ENCODE measurements at places on chromosomes 16 and 17.

- DNase-seq, result peak; percentile 61
These were observed at the start of gene TBKBP1 for GRCh38 chr17:47693731-47694580. Gene TBKBP1 (plus strand): TSS chr17:47694161. CDS start chr17:47696113, 1,952 bp downstream.

- no peak for DNase-seq
These were observed 111.9 kb upstream of the TNRC6C start for GRCh38 chr17:77846531-77847085.

DNA sequence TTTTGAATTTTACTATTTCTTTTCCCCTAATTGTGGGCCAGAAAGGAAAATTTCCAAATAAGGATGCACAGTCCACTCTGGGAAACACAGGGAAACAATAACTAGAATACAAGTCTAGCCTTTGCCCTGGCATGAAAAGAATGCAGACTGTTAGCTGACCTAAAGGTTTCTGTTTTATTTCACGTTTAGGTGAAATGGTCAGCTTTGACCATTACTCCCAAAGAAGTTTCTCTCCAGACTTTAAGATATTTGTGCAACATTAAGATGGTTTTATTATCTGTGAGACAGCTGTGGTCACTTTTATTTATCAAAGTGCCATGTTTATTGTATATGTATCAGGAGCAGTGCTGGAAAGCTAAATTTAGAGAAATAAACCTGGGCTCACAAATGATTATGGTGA, 163.9 kb downstream of the SPECC1 start:
- no peak for DNase-seq

GRCh38 chr17:6724009-6724408, 10.8 kb upstream of the SLC13A5 start:
- no peak for DNase-seq

GRCh38 chr17:8785547-8786413, 13.4 kb downstream of the MFSD6L start:
- peak; percentile 36 for DNase-seq

DNA sequence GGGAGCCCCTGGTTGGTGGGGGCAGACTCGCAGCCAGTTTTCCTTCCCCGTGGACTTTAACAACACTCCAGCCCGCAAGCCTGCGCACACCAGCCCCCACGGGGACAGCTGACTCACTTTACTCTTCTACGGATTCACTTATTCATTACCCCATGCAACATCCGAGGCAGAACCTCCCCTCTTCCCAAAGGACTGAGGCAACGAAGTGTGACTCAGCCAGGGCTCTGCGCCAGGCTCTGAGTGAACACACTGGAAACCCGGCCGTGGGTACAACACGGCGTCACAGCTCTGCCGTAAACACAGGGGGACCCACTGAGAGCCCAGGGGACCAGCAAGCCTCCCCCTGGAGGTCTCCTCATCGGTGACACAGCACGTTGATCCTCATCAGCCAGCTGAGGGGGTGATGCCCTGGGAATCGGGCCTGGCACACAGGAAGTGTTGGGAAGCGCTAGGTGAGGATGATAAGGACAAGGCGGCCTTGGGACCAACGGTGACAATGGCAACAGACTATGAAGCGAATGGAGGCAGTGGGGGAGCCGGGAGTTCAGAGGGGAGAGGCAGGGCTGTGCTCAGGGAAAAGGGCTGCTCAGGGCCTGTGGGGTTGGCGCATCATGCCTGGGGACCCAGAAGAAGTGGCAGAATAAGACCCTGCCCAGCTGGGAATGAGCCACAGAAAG, 14.6 kb downstream of the COTL1 start:
- DNase-seq, result no peak

DNA sequence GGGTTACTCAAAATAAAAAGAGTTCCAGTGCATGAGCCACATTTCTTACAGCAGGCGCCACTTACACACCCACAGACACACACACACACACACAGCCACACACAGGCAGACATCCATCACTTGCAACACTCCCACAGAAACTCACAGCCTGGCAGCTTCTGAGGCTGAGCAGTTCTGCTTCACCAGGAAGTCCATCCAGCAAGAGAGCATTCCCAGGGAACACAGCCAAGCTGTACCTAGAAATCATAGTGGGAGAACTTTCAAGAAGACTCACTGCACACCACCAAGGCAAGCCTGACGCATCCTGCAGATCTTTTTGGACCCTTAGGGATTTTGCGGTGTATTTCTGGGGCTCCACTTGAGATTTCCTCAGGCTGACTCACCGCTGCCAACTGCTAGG, 140.9 kb upstream of the WSB1 start:
- DNase-seq, result no peak

DNA sequence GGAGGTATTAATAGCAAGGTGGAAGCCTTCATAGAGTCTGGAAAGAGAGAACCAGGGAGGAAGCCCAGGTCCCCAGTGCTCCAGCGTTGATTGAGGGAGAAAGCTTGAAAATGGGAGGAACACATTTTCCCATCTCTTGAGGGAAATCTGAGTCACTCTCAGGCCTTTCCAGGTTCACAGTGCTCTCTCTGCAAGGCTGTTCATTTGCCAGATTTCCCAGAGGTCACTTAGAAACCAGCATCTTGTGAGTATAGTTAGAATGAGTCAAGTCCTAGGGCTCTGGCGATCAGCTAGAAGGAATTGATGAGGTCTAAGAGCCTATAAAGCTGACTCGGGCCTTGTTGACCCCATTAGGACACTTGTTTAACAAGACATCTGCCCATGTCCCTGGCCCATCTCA, 17.7 kb upstream of the ZNF594 start:
- DNase-seq, result no peak

- DNase-seq, result no peak
These were observed 6.0 kb upstream of the ATP1B2 start for GRCh38 chr17:7644775-7645174.

- DNase-seq, result no peak
These were observed 316.1 kb downstream of the PHKB start for GRCh38 chr16:47777220-47777619.

- no peak for DNase-seq
These were observed 16.5 kb downstream of the ANKRD11 start for GRCh38 chr16:89473791-89474414.

DNA sequence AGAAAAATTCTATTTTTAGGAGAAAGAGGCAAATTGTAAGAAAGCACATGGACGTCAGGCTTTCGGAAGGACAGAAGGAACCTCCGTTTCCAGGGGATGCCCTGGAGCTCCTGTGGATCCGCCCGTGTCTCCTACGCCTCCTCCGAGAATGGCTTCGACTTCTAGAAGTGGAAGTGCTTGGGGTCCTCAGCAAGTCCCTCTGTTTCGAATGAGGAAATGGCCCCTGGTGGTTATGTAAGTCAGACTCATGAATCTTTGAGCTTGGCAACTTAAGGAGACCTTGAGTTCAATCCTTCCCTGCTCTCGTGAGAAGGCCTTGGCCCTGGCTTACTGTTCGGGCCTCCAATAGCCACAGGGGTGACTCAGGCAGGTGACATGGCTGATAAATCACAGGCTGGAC, 38.9 kb downstream of the COX4I1 start:
- DNase-seq, result no peak

DNA sequence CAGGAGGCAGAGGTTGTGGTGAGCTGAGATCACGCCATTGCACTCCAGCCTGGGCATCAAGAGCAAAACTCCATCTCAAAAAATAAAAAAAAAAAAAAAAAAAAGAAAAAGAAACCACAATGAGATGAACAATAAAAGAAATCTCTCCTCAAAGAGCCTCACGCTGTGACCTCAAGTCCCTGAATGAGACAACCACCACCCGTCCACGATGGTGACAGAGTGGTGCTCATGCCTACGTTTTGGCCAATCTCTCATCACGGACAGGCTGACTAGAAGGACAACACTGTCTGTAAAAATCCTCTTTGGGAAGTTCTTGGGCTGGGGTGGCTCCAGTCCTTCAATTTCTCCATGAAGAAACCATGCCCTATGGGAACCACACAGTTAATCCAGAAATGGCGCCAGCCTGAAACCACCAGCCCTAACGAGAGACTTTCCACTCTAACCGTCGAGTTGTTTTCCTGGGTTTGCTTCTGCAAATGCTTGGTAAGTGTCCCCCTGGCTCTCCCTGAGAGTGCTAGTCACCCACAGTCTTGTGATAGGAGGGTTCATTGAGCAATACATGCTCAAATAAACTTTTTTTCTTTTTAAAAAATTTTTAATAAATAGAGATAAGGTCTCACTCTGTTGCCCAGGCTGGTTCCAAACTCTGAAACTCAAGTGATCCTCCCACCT, 15.0 kb upstream of the PRSS27 start:
- DNase-seq, result no peak
